NCI-H2081 (cell line): ENCODE measurements at places on chromosomes 1 and 21.
A peak's percentile ranks its signal among the peaks of the same experiment; 100 is the strongest.

DNA sequence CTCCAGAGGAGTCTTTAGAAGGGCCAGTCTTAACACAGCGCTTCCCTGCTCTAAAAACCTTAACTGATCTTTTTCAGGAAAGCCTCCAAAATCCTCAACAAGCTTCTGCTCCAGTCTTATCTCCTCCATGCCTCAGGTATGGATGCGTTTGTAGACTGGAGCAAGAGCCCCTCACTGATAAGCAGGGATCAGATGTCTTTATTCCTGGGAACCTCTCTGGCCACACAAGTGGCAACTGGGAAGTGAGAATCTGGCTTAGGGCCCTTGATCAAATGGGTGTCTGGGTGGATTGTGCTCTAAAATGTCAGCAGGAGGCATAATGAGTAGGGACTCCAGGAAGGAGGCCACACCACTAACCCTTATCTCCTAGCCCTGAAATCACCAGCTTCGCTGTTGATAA lies 1.4 kb downstream of the ZBTB8A start:
- peak; percentile 46 for DNase-seq

- no peak for DNase-seq
Observed at GRCh38 chr1:166377896-166378295, 211.1 kb upstream of the FAM78B start.

DNA sequence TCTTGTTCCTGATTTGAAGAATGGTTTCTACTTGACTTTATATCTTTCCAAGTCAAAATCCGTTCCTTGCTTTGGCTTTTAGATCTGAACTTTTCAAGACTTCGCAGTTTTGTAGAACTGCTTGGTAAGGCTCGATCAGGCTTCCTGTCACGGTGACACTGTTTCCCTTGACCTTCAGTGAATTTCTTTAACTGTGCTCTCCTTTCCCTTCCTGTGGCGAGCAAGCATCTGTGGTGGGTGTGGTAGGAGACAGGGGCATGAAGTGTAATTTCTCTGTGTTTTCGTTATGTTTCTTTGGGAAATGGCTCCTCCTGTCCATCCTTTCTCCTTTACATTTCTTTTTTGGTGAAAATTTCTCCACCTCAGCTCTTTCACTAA lies 10.4 kb downstream of the STYXL2 start:
- DNase-seq, result no peak

- no peak for DNase-seq
Observed at GRCh38 chr1:203818399-203818798, 23.0 kb downstream of the ZBED6 start.

DNA sequence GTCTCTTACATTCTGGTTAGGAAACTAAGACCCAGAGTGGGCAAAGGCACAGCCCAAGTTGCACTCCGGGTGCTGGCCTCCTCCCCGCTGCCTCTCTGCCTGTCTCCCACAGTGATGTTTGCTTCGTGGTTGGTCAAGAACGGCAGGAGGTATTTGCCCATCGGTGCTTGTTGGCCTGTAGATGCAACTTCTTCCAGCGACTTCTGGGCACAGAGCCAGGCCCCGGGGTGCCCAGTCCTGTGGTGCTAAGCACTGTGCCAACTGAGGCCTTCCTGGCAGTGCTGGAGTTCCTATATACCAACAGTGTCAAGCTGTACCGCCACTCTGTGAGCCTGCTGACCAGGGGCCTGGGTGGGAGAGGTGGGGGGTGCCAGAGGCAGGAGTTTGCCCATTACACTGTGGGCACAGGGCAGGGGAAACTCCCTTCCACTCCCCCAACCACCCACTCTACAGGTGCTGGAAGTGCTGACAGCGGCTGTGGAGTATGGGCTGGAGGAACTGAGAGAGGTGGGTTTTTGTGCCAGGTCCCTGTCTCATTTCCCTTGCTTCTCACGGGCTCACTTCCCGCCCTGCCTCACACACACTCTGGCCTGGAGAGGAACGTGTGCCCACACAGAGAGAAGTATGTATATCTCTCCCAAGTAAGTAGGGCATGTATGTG lies 1.9 kb downstream of the BTBD19 start:
- DNase-seq, result peak; percentile 75

- DNase-seq, result no peak
Observed at GRCh38 chr1:119075614-119076013, 64.8 kb downstream of the WARS2 start.

GRCh38 chr1:32350785-32351398 lies 11.4 kb downstream of the FAM229A start:
- no peak for DNase-seq

DNA sequence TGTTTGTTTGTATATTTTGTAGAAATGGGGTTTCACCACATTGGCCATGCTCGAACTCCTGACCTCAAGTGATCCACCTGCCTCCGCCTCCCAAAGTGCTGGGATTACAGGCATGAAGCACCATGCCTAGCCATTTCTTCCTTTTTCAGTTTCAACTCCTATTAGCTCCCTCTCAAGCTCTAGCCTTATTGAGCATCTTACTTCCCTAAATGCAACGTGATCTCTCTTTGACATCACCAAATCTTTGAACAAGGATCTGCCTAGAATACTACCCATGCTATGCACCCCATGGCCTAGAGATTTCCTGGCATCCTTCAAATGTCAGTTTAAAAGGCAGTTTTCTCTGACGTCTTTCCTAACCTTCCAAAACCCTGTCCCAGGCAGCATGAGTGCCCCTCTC lies 91.1 kb upstream of the NR5A2 start:
- DNase-seq, result no peak

DNA sequence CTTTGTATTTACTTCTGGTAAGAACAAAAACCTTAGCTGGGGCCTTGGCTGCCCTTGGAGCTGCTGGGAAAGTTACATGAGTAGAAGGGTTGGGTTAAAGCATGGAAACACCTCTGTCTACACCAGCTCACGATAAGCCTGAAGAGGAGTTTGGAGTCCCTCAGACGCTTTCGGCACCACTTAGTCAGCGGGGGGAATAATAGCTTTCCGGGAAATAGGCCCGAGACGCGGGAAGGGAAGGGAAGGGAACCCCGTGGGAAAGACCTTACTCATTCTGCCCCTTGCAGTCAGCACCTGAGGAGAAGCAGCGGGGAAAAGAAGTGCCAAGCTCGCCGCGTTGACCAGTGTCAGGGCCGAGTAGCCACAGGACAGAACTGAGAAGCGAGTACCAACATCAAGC lies 66.4 kb upstream of the PDE9A start:
- DNase-seq, result no peak

DNA sequence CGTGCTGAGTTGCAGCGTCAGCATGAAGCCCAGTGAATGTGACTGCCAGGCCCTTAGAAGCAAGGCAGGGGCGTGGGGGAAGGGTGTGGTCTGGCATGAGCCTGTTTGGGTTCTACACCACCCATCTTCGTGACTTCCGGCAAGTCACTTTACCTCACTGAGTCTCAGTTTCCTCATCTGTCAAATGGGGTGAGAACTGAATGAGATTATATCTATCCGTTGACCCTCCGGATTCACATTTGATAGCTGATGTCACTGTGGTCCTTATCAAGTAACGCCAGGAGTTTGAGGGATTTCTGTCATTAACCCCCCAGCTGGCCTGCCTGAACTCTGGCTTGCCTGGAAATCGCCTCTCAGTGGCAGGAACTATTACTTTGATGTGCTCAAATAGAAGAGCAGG lies 15.6 kb downstream of the MRPL37 start:
- no peak for DNase-seq

DNA sequence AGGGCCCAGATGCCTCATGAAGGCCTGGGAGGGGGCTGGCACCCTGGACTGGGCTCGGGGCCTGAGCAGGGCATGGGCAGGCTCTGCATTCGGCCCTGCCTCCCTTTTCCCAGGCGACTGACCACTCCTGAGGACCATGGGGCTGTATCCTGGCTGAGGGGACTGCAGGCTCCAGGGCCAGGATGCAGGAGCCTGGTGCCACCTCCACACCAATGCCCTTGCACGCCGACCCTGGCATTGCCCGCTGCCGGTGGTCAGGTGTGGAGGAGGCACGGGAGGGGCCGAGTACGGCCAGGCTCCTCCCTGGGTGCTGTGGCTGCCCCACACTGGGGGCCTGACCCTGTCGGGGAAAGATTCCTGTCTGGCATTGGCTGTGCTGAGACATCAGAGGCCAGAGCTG lies 128.9 kb downstream of the SIK1 start:
- DNase-seq, result no peak

GRCh38 chr1:10025354-10025753 lies 7.4 kb upstream of the UBE4B start:
- no peak for DNase-seq

DNA sequence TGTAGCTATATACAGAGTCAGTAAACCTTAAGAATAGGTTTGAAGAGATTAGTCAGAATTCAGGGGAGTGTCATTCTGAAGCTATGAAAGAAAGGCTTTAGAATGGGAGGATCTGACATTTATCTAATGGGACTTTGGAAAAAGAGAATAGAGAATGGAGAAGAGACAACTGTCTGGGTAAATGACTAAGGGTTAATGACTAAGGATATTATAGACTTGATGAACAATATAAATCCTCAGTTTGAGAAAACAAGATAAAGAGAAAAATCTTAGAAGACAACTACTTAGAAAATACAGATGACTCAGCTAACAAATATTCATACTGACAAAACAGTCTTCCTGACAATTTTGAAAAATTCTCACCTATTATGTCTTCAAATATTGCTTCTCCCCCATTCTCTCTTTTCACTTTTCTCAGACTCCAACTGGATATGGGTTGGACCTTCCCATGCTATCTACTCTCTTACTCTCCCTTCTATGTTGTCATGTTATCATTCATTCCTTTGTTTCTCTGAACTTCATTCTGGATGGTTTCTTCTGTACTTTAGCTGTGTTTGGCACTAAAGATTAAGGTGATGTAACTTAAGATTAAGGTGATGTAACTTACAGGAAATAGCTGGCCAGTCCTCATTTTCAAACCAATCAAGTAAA lies 20.4 kb downstream of the SLC16A1 start:
- DNase-seq, result no peak

DNA sequence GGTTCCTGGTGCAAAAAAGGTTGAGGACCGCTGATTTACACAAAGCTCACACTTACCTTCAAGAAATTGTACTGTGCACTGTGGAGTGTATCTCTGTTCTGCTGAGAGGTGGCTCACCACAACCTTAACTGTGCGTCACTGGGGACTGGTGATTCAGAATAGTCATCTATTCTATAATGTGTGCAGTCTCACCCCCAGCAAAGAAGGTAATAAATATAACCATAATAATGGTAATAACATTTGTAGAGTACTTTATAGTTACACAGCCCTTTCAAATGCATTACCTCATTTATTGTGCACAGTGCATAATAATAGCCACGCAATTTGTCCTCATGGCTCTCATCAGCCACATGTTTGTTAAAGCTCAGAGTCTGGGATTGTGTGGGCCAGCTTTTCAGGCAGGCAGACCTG lies 59.4 kb upstream of the DUSP10 start:
- no peak for DNase-seq

DNA sequence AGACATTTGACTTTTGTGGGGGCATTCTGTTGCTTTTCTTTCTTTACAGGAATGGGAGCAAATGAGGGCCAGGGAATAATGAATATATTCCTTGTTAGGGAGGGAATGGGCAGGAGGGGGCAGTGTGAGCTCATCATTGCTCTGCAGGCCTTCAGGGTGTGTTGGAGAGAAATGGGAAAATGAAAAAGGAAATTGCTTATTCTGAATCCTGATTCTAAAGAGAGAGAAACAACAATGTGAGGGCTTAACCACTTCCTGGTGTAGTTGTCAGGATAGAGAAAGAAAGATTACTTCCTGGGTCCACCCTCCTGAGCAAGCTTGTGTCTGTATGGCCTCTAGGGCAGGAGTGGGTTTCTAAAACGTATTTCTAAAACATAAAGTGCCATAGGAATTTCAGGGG lies 28.3 kb downstream of the VANGL2 start:
- peak; percentile 44 for DNase-seq

DNA sequence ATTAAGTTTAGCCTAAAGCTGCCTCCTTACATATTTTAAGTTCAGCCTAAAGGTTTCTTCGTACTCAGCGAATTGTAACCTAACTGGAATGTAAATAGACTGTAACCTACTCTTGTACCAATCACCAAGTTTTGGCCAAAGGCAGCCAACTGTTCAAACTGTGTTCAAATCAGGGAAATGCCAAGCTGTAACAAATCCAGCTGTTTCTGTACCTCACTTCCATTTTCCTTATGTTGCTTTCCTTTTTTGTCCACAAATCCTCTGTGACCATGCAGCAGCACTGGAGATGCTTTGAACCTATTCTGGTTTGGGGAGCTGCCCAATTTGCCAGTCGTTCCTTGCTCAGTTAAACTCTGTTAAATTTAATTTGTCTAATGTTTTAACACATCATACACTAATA lies 3.2 kb upstream of the APOBEC4 start:
- no peak for DNase-seq

DNA sequence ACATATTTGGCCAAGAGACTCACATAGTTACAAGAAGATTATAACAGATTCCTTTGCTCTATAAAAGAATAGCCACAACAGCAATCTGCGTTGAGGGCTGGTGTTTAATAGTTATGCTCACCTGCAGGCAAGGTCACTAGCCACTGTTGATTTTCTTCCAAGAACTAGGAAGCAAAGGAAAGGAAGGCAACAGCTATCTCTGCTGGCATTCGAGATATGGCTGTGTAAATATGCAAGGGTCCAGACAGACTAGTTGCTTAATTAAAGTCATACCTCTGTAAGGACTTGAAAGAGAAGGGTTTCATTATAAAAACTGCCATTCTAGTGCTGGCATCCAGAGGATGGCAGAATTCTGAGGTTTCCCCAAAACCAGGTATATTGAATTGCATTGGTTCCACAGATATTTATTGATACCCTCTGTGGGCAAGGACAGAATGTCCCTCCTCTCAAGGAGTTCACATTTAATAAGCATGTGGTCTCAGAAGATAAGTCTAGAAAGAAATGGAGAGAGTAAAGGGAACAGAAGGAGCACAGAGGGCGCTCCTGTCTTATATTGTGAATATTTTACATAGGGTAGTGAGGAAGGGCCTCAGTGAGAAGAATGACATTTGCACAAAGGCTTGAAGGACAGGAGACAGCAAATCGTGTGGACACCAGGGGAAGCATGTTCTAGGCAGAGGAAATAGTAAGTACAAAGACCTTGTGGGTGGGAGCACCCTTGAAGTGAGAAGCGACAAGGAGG lies 23.6 kb upstream of the PLEKHA6 start:
- no peak for DNase-seq

DNA sequence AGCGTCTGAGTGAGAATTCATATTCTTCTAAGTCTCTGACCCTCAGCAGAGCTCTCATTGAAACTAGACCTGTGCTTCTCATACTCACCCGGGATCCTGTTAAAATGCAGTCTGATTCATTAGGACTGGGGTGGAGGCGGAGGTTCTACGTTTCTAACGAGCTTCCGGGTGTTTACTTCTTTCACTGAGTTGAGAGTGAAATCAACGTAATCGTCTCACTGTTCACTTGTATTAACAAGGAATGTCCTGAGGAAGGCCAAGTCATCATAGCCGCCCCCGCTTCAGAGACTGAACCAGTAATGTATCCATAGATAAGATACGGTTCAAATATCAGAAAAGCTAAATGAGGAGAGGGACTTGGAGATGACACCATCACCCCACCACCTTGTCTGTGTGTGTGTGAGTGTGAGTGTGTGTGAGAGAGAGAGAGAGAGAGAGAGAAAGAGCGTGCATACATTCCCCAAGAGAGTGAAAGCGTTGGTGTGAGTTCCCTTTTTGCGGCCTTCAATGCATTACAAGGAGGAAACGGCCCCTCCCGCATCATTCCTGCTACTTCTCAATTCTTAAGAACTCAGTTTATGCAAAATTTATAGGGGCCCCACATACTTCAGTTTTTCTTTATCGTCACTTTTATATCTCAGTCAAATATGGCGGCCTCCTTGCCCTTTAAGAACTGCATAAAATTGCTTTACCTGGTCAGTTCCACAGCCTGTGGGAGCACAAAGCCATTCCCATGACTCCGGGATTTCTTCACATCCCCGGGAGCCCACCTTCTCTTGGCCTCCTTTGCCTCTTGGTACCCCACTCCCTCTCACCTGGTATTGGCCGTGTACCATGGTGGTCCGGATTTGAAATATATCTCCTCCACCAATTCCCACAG lies 19.8 kb downstream of the KMO start:
- DNase-seq, result no peak
